Stimulated activated naive CD4-positive, alpha-beta T cell (primary cell): ENCODE measurements at places on chromosomes 13 and 19.

GRCh38 chr19:55232986-55233385 is 4.4 kb upstream of the TMEM86B start:
- DNase-seq = no peak

- DNase-seq = no peak
These were observed 1.2 kb downstream of the GJB2 start for GRCh38 chr13:20191311-20192157.

DNA sequence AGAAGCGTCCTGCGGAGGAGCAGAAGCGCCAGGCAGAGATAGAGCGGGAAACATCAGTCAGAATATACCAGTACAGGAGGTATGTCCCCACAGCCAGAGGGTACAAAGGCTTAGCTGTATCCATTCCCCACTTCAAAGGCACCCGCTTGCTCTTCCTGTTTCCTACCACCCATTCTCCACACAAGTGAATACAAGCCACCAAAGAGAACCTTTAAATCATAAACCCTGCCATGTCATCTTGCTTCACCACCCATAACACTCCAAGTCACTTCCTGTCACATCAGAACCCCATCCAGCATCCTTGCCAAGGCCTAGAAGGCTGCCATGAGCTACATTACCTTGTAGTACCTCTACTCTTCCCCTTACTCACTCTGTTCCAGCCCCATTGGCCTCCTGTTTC is 205.8 kb downstream of the LMO7 start:
- peak; percentile 25 for DNase-seq

DNA sequence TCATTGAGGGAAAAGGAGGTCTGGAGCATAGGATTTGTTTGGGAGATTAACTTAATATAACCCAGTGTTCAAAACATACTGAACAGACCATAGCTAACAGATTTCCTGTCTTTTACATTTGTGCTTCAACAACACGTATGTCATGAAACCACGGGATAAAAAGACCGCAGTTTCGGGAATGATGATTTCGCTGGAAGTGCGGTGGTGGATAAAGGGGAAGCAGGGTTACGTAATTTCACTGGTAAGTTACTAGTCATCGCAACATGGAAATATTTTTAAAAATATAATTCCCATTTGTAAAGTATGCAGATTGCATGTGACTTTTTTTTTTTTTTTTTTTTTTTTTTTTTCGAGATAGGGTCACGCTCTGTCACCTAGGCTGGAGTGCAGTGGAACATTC is 237.4 kb downstream of the LMO7 start:
- DNase-seq = no peak

- DNase-seq = no peak
These were observed 1.1 kb upstream of the FAM187B start for GRCh38 chr19:35229601-35230000.

- no peak for DNase-seq
These were observed 1077.6 kb downstream of the DIAPH3 start for GRCh38 chr13:59086147-59086546.

DNA sequence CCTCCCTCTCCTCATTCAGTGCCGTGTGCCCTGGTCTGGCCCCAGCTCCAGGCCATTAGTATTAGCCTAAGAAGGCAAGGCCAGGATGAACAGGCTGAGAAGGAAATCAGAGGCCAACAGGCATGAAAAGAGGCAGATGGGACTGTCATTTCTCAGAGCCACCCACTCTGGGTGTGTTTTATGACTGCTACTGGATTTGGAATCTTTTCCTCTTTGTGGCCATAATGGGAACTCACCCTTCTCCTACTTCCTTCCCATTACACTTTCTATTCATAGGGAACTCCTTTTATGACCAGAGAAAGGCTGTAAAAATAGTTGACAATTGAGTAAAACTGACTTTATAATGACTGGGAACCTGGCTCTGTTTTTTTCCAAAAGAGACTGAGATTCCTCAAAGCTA is 17.7 kb downstream of the CEACAM8 start:
- no peak for DNase-seq

DNA sequence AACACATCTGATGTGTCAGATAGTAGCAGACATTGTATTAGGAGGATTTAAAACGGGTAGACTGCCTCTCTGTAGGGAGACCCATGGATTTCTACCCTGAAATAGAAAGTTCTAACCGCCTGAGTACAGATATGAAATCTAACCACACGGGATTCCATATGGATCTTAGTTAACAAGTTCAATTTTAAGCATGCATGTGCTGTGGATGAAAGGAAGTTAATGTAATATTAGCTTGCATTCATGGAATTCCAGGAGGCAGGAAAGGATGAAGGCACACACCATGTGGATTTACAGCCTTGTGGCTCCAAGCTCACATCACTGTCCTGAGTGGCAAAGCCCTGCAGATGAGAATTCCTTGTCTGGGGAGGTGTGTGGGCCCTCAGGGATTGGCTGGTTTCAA is 120.6 kb upstream of the IRS2 start:
- DNase-seq = no peak

- DNase-seq = no peak
These were observed 33.2 kb downstream of the KDM4B start for GRCh38 chr19:5002143-5002542.
